ENCODE measurements at places on chromosomes 16 and 17.
A peak's percentile ranks its signal among the peaks of the same experiment; 100 is the strongest.

DNA sequence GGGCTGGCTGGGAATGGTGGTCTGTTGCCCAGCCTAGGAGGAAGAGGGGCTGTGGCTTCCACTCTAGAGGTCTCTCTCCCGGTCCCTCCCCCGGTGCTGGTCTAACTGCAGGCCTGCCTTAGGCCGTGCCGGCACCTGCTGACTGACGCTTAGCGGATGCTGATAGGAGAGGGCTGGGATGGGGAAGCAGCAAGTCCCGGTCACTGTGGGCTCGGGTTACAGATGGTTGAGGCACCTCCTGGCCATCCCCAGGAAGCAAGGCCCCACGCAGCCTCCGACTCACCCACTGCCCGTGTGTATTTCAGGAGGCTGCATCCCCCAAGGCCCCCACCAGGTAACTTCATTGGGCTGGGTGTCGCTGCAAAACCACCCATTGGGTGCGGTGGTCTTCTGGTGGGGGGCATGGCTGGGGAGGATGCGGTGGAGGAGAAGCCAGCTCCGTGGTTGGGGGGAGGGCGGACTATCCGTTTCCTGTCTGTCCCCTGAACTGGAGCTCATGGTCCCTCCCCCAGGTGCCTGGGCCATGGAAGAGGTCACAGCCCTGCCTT, 278.9 kb downstream of the SEC14L1 start:
- DNase-seq: no peak

DNA sequence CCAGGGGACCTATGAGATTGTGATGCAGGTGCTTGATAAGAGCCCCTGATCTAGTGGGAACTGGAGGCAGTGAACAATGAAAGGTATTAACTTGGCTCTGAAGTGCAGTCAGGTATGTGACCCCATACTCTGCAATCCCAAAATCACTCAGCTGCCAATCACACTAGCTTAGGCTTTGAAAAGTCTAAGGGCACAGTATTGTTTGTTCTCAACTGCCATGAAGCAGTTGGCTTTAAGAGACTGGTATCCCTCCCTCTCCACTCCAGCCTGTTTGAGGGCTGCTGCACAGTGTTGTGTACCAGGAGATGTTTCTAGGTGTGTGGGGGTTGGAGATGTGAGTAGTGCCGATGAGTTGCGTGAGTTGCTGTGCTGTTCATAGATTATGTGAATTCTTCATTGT, 2.4 kb downstream of the YPEL2 start:
- no peak for DNase-seq

GRCh38 chr17:57035971-57036481, 49.0 kb upstream of the AKAP1 start:
- no peak for DNase-seq

- DNase-seq: no peak
Observed at GRCh38 chr17:27670791-27671590, 40.0 kb downstream of the LGALS9 start.

DNA sequence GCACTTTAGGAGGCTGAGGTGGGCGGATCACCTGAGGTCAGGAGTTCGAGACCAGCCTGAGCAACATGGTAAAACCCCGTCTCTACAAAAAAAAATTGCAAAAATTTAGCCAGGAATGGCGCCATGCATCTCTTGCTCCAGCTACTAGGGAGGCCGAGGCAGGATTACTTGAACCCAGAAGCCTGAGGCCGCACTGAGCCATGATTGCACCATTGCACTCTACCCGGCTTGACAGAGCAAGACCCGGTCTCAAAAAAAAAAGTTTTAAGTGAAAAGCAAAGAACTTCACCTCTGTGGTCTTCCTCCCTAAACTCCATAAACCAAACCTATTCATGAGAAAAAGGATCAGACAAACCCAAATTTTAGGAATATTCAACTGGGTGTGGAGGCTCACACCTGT, 7.0 kb downstream of the CD2BP2 start:
- no peak for DNase-seq

GRCh38 chr16:74736531-74737157, 36.0 kb upstream of the MLKL start:
- DNase-seq: no peak

- DNase-seq: no peak
Observed at GRCh38 chr17:16046966-16047365, 47.3 kb downstream of the TTC19 start.

DNA sequence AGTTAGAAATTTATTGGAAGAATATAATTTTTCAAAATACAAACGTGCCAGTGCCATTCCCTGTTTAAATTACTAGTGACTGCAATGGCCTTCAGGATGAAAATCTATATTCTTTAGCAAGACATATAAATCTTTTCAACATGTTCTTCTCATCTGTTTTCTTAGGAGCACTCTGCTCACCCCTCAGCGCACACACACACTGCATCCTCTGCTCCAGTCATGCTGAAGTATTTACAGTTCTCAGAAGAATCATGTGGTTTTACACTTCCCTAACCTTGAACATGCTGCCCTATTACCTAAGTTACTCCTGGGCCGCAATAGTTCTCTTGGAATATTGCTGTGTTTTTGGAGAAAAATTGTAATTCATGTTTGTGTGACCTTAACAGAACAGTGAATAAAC, 820.6 kb downstream of the CDH8 start:
- DNase-seq: no peak

DNA sequence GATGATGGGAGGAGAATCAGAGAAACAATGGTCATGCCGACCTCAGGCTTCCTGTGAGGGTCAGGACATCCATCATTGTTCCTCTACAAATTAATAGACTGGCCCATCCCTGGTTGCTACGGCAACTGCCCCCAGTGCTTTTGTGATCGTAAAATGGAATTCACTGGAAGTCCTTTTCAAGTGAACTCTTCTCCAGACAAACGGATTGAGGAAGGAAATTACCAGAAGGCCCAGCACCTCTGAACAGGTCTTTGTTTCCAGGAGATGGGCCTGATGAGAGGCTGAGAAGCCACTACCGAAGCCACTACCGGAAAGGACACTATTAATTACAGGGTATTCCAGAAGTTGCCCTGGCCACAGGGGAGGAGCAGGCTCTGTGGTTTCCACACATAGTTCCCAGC, 126.0 kb downstream of the MGAT5B start:
- DNase-seq: peak; percentile 52

DNA sequence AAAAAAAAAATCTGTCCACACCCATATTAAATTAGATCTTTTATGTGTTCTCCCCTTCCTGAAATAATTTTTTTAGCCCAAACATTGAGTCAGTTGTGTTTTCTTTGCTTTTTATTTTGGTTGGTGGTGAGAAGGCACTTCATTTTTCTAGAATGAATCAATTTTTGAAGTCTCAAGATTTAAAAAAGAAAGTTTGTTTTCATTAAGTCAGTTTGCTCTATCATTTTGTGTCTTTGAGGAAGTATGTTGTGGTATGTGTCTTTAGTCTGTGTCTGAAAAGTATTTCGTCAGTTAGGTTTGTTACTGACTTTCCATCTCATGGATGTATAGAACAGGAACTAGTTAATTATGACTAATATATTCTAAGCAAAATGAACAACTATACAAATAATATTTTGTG, 3.8 kb downstream of the IGF2BP1 start:
- no peak for DNase-seq

DNA sequence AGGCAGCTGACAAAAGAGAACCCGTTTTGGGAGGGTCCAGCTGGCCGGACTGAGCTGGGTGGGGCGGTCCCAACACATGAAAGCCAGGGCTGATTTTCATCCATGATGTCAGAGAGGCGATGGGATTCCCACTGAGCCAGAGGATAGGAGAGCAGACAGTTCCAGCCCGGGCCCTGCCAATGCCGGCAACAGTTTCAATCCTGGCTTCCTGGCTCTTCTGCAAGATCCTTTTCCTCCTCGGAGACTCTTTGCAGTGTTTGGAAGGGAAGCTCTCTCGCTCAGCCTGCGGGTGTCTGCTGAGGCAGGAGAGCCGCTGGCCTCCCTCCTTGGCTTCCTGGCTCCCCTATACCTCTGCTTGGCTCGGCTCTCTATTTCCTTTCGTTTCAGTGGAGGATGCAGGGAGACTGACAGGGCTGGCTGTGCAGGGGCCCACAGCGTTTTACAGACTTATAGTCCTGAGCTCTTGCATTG, 145.5 kb upstream of the SOX9 start:
- peak; percentile 52 for DNase-seq

- no peak for DNase-seq
Observed at GRCh38 chr16:6132121-6132520, 1034.5 kb upstream of the EEF2KMT start.

GRCh38 chr17:71315568-71315967, 805.3 kb upstream of the SOX9 start:
- no peak for DNase-seq

DNA sequence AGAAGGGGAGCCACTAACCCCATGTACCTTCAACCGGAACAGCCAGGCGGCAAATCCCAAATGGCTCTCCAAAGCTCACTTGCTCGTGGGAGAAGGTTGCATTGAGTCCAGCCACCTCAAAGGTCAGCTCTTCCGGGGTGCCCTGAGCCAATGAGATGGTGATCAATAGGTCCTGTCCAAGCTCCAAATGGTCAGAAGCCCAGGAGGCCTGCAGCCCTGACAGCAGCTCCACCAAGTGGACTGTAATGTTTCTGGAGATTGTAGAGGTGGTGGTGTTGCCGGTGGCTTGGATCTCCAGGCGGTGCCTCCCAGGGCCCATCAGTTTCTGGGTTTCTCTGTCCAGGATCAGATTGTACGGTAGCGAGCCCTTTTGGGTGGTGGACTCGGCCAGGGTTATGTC, 39.9 kb upstream of the BCO1 start:
- peak; percentile 64 for DNase-seq

DNA sequence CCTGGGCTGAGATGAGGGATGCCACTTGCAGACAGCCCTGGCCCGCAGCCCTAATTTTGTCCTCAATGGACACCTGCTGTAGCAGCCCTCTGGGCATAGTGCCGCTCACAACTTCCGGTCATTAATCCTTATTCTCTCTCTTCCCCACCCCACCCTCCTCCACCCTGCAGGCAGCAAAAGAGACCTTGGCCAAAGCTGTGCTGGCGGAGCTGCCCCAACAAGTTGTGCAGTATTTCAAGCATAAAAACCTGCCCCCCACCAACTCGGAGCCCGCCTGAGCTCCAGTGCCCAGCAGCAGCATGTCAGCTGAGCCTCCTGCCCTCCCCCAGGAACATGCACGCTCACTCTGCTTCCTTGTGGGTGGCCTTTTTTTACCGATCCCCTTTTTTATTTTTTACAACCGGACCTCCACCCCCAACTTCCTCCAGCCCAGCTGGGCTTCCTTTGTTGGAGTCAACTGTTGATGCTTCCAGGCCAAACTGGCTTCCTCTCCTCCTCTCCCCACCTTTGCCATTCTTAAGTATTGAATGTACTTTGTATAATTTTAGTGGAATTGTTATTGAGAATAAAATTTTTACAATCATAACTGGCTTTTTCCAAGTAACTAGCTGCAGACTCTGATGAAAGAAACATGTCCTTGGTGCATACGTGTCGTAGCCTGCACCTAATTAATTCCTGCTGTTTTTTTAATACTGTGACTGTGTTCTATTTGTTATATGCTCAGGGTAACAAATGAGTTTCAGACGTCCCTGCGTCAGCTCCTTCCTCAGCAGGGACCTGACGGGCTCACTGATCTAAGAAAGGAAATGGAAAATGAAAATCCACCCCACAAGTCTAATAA, 38.2 kb downstream of the PSME3IP1 start:
- no peak for DNase-seq

- no peak for DNase-seq
Observed at GRCh38 chr16:3690980-3691720, 26.2 kb downstream of the TRAP1 start.

DNA sequence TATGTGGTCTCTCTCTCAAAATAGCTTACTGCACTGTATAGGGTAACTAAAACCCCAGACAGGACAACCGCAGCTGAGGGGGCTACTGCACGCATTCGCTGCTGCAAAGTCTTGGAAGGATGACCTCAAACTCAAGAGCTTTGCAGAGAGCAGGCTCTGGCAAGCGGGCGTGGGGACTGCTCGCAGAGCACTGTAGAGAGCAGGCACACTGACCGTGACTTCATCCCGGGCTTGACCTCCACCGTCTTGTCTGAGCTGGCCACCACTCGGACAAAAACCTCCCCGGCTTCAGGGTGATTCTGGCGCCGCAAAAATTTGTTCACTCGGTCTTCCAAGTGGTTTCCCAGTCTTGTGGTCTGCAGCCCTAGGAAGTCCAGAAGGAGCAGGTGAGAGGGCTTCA, 22.9 kb upstream of the TRAP1 start:
- DNase-seq: no peak

All from SK-MEL-5 (cell line).